ENCODE measurements at places on chromosomes 12 and 14.

- DNase-seq = no peak
Observed at GRCh38 chr12:3317841-3318501, 173.0 kb upstream of the PRMT8 start.

GRCh38 chr14:63045612-63046320 is 508 bp upstream of the KCNH5 start:
- DNase-seq = no peak

DNA sequence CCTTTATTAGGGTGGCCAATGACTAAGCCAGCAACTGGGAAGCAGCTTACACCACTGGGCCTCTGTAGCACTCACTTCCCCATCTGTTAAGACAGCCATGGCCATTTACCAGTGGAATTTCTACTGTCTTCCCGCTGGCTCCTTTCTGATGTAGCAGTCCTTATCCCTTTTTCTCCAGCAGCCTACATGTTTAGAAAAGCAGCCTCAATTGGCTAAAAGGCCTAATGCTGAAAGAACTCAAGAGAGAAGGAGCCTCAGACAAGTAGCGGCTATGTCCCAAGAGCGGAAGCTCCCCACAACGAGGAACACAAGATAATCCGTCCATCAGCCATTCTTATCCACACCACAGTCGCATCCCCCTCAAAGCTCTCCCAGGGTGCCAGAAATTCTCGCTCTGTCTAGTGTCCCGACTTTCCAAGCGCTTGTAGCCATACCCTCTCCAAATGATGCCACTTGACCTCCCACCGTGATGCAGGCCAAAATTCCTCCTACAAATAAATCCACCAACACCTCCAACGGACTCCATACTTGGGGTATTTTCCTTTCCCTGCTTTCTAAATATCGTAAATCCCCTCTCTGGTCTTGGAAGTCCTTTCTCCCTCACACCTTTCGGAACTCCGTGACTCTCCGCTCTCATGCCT is 624 bp downstream of the M6PR start:
- DNase-seq = no peak

GRCh38 chr12:131720921-131721320 is 10.0 kb downstream of the SFSWAP start:
- DNase-seq = no peak

- DNase-seq = no peak
Observed at GRCh38 chr14:54603362-54603761, 36.4 kb downstream of the SAMD4A start.

- DNase-seq = no peak
Observed at GRCh38 chr12:123227581-123228258, 5.2 kb downstream of the MPHOSPH9 start.

DNA sequence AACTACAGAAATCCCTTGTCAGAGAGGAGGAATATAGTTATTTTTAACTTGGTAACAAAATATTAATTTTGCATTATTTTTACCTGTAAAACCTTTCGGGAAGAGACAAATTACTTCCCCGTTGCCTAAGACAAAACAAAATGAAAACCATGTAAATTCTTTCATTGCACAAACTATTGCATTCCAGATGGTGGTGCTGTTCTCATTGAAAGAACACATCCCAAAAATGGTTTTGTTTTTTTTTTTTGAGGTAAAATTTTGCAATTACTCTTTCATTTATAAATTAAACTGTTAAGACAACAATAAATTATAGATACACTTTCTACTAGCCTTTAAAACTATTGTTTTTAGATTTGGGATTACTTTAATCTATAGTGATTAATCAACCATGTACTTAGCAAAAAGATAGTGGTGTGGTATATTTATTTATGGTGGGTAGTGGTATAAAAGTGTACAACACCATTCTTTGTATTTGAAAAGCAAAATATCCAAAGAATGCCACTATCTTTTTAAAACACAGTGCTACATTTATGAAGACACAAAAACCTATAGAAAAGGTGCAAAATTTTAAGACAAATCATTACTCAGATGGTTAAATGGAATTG is 115.5 kb downstream of the SLC38A1 start:
- no peak for DNase-seq

DNA sequence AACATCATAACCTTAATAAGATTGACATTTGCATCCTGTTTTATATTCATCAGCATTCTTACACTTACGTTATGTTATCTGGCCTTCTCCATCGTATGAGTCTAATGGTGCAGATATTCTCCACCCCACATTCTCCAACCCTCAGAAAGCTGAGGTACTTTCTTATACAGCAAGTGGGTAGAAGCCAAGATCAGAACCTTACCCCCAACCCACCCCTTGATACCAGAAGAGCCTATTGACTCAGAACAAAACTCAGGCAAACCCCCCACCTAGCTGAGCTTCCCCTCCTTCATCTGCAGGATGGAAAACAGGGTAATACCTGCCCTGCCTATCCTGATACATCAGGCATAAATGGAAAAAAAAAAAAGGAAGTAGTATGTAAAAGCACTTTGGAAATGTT is 77.6 kb downstream of the DPF3 start:
- DNase-seq = no peak

- no peak for DNase-seq
Observed at GRCh38 chr12:6784761-6785160, 4.6 kb upstream of the CD4 start.

- DNase-seq = no peak
Observed at GRCh38 chr14:34593740-34594375, 36.1 kb downstream of the SNX6 start.

- DNase-seq = no peak
Observed at GRCh38 chr12:128444598-128444997, 177.6 kb downstream of the TMEM132C start.

DNA sequence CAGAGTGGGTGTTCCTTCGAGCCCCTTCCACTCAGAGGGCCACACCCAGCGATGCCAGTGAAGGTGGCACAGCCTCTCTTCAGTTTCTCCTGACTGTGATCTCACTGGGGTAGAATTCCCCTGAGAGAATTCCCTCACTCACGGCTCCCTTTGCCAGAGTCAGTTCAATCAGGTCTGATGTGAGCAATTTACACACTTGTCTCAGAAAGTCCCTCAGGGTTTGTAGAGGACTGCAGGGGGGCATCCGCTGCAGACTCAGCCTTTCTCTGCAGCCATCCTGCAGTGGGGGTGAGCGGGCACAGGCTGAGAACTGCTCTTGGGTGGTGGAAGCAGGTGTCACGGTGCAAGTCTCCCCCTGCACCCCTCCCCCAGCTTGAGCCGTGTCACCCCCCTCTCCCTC is 205.4 kb upstream of the PRMT8 start:
- no peak for DNase-seq

DNA sequence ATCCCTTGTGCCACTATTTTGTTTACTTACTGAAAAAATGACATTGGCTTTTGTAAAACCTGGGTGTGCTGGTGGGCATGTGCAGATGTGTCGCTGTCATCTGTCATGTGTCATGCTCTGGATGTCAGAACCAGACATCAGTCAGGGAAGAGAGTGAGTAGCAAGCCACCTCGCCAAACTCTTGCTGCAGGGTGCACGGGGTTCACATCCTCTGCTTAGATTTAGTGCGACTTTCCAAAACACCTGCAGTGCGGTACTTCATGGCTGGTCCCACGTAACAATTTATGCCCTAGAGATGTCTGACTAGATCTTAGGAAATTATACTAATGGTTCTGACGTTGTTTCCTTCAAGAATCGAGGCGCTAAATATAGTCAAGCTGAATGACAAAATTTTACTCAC is 106.7 kb downstream of the CRADD start:
- no peak for DNase-seq

- DNase-seq = no peak
Observed at GRCh38 chr12:117234441-117234840, 44.2 kb upstream of the FBXO21 start.

DNA sequence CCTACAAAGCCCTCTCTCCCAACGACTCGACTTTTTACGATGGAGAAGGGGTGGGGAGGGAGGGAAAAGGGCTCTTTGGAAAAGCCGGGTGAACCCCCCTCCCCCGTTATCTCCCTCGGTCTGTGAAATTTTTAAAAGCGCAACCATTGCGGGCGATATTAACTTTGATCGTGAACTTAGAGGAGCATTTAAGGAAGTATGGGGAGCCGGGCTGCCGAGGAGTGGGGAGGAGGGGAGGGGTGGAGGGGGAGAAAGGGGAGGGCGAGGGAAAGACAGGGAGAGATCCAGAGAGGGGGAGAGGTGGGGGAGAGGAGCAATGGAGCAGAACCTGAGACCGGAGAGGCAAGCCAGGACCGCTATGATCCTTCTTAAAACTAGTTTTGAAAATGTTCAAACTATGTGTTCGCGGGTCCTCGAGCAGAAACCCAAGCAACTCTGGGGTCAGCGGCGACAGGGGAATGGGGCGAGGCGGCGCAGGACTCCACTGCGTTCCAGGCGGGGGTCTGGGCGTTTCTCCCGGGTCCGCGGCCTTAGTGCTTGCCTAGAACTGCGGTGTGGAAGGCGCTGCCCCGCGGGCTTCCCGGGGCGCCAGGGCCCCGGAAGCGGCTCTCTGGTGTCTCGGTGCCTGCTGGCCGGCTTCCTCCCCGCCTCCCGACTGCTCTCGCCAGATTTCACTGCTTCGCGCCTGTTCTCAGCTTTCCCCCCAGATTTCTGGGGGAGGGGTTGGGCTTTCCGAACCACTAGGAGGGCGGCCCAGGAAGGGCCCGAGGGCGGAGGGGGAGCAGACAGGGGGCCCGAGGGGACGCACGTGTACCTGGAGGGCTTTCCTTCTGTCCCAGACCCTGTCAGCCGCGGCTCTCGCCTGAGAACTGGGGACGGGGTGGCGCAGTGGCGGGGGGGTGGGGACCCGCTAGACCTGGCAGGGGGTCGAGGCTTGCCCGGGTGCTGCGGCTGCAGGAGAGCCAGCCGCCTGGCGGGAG is at the start of gene HOTAIR:
HOTAIR (minus strand) TSS at position 871 of the 980 bp plus-strand sequence.
- DNase-seq = no peak

- DNase-seq = no peak
Observed at GRCh38 chr14:66842911-66843512, 335.1 kb downstream of the GPHN start.

- no peak for DNase-seq
Observed at GRCh38 chr14:38971258-38971921, 131.6 kb downstream of the SEC23A start.

GRCh38 chr14:51333901-51334521 is 94.0 kb downstream of the TMX1 start:
- no peak for DNase-seq

DNA sequence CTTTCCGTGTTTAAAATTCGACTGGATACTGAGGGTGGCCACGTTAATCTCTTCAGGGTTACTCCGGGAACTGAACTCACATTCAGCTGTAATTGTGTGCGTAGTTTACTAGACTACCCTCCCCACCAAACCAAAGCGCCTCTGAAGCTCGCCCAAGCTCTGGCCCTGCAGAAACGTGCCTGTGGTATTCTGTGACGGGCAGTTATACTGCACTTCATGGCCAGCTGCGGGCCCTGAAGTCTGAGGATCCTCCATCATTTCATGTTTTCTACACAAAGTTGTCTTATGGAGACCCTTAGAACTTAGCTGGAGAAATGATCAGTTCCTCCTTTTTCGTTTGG is 688 bp downstream of the ZNF26 start:
- no peak for DNase-seq
